ENCODE measurements at places on chromosomes 2 and 18. TPM values are rescaled to one million over a fixed set of nuclear protein-coding genes. Genes with fewer than 3 reads are reported as not detected.

ANKRD30BL gene
- not detected for total RNA-seq

MAP3K2 gene
- total RNA-seq, result 63.1 TPM

PPP1R1C gene
- not detected for total RNA-seq

DNAH7 gene
- total RNA-seq, result 0.29 TPM

DNA sequence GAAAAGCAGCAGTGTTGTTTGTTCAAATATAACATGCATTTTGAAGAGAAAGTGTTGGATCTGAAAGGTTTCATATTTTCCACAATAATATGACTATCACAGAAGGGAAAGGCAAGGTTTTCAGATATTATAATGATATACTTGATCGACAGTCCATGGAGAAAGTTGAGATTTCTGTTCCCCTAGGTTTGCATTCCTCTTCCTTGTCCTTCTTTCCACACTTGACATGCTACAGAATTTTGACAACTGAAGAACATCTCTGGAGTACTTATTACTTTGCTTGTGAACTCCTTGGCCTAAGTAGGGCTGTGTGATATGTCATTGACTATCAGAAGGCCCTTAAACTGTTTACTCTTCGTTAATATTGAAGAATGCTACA, 46.5 kb downstream of the TMEFF2 start:
- DNase-seq, result no peak

DNA sequence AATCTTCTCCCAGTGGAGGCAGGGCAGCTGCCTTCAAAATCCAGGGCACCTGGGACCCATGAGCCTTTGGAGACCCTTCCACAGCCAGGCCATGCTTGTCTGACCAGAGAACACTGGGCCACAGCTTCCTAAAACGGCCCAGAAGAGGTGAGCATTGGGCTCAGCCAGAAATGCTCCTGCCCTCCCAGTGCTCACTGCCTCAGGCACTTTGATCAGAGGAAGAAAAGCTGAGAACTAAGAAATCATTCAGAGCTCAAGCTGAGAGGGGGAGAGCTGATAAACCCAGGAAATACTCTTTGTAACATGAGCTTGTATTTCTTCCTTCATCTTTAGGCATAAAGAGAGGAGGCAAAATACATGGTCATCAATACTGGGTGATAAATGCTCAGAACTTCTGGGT, 365.5 kb upstream of the KLHL29 start:
- no peak for DNase-seq

- no peak for DNase-seq
Measured at GRCh38 chr2:18560797-18561085, 288 bp upstream of the RDH14 start.

GRCh38 chr2:133518700-133519344, 49.4 kb downstream of the NCKAP5 start:
- no peak for DNase-seq

DNA sequence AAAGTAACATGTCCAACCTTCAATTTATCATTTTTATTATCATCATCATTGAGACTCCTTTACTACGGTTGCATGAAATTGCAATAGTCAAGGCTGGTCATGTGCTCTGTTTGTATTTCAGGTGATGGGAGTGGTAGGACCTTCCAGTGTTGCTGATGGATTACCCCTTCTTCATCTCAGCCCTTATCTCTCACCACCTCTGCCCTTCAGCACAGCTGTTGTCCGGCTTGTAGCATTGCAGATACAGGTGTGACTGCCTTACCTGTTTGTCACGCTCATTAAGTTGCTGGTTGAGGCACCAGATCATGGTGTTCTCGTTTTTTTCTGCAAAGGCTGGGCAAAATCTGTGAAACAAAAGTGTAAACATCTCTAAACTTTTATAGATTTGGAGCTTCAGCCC, 31.7 kb upstream of the RPE start:
- DNase-seq, result no peak

DNA sequence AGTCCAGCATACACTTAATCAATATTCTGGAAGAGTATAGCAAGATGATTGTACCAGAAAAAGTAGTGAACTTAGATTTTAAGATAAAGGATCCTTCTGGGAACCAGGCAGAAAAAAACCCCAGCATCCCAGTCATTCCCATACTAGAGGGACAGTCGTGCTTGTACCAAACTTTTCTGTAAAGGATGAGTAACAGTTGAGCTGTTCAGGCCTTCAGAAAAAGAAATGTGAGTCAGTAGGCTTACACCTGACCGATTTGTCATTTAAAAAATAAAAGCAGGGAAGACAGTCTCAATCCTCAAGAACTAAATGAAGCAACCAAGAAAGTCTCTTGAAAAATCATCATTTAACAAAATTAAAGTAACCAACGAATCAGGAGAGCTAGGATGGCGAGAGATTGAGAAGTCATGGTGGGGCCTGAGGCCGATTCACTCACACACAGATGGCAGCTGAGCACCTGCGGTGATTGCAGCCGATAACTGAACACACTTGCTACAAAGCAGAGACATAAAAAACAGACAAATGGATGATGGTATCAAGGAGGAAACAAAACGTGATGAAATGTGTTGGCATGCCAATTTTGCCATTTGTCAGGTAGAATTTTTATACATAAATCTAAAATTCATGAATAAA, 170.0 kb upstream of the ALKAL2 start:
- no peak for DNase-seq

- no peak for DNase-seq
Measured at GRCh38 chr2:101467306-101467705, 7.6 kb downstream of the RFX8 start.

DNA sequence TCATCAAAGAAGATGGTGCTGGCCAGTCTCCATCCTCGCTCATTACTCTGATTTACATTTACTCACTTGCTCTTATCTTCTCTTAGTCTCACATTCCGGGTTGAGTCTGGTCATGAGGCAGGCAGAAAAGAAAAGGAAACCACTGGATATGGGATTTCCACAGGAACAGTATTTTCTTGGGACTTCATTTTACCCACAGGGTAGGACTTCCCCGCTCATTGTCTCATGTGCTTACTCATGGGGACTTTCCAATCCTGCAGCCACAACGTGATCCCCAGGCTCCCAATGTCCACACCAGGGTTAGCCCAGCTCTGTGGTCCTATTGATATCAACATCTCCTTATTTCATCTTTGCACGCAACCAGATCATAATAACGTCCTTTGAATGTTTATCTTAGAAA, 373.8 kb downstream of the TMEM182 start:
- DNase-seq, result no peak

GRCh38 chr2:122514451-122514996, 759.1 kb downstream of the TSN start:
- DNase-seq, result no peak
